Foreskin melanocyte (primary cell): ENCODE measurements at places on chromosomes 5 and 9.

GRCh38 chr9:34190996-34191892 lies 12.4 kb downstream of the UBAP1 start:
- peak; percentile 52 for DNase-seq

GRCh38 chr9:15843931-15844330 lies 291.1 kb downstream of the CCDC171 start:
- no peak for DNase-seq

DNA sequence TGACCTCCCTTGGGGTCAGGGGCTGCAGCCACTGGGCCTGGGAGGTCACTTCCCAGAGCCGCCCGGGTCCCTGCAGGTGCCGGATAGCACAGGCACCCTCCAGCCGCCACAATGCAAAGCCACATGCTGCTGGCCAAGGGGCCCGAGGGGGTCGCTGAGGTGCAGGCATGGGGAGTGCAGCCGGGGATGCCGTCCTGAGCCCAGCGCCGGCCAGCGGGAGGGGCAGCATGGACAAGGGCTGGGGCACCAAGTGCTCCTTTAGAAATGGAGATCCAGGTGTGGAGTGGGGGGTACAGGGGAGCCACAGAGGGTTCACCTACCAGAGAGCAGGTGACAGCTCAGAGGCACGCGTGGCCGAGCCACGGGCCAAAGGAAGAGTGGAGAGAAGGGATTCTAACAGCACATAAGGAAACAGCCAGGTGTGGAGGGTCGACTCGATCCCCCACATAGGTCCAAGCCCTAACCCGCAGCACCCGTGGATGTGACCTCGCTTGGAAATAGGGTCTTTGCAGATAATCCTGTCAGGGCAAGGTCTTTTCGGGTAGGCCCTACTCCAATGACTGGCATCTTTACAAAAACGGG lies 24.7 kb downstream of the ZDHHC11B start:
- no peak for DNase-seq

DNA sequence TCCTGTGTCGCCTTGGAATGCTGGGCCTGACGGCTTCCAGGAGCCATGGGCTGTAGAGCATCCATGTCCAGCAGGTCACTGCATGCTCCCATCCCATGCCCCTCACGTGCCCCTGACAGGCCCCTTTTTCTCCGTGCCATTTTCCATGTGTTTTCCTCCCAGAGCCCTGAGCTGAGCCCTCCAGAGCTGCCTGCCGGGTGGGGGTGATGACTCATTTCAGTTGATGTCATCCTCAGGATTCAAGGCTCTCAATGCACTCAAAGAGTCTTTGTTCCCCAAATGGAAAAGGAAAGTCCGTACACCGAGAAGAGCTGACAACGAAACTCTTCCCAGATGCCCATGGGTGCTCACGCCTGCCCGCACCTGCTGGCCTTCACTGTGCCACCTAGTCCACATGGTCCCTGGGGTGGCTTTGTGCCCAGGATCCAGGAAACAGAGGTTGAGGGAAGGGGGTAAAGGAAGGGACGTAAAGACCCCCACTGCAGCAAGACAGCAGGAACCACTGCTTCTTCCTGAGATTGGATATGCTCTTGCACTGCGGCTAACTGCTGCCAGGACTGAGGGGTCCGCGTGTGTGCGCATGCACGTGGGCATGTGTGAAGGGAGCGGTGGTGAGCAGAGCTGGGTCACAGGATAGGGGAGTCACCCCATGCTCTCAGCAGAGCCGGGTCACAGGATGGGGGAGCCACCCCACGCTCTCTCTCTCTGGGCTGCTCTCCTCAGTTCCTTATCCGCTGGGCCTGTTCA lies 27.6 kb downstream of the COL15A1 start:
- DNase-seq: peak; percentile 95

DNA sequence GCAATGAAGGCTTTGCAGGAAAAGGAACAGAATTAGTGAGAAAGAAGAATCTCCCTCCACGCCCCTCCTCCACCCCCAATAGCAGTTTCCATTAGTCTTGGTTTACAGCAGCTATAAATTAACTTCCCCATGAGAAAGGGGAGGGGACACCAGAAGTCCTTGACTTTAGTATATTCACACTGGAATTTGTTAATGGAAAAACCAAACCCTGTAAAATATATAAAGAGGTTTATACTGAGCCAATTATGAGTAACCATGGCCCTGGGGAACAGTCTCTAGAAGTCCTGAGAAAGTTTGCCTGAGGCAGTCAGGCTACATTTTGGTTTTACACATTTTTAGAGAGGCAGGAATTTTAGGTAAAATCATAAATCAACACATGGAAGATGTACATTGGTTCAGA lies 88.5 kb downstream of the ALDH1A1 start:
- DNase-seq: no peak

- no peak for DNase-seq
These were observed 718.2 kb downstream of the SEMA5A start for GRCh38 chr5:8827696-8828095.

GRCh38 chr5:136311999-136312398 lies 53.3 kb downstream of the TRPC7 start:
- no peak for DNase-seq

- peak; percentile 1 for DNase-seq
These were observed 238.2 kb downstream of the TLE4 start for GRCh38 chr9:79809931-79810330.

- no peak for DNase-seq
These were observed at the start of gene CKMT2 for GRCh38 chr5:81233080-81233634. CKMT2 (plus strand) TSS chr5:81233322; CDS start chr5:81251133, 17,811 bp downstream.

GRCh38 chr9:77158772-77159513 lies 18.4 kb upstream of the VPS13A start:
- DNase-seq: no peak

- DNase-seq: no peak
These were observed 4.4 kb upstream of the NFIB start for GRCh38 chr9:14318361-14318760.

GRCh38 chr5:99060306-99061261 lies 131.8 kb upstream of the CHD1 start:
- DNase-seq: peak; percentile 59

GRCh38 chr5:95075111-95075510 lies 209.8 kb downstream of the MCTP1 start:
- DNase-seq: no peak

GRCh38 chr9:5013374-5013773 lies 28.3 kb downstream of the JAK2 start:
- no peak for DNase-seq

- DNase-seq: no peak
These were observed 7.7 kb downstream of the MAPK9 start for GRCh38 chr5:180284149-180284548.

DNA sequence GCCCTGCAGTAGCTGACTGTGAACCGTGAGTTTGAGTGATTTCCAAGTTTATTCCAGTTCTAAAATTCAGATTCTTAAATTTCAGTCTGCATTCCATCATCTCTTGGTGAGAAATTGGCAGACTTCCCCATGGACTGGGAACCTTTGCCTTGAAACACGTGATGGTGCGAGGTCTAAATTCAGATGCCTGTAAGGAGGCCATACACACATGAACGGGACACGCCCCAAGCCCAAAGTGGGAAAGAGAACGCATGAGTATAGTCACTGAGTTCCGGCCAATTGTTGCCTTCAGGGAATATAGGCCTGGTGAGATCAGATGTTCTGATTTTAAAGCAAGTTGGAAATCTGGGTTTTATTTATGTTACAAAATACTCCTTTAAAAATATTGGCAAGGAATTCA lies 1084.4 kb upstream of the WWC1 start:
- DNase-seq: no peak

- DNase-seq: peak; percentile 65
These were observed 245.9 kb downstream of the SAXO1 start for GRCh38 chr9:18786911-18787650.

GRCh38 chr5:139446956-139447779 lies 7.8 kb upstream of the DNAJC18 start:
- DNase-seq: no peak

DNA sequence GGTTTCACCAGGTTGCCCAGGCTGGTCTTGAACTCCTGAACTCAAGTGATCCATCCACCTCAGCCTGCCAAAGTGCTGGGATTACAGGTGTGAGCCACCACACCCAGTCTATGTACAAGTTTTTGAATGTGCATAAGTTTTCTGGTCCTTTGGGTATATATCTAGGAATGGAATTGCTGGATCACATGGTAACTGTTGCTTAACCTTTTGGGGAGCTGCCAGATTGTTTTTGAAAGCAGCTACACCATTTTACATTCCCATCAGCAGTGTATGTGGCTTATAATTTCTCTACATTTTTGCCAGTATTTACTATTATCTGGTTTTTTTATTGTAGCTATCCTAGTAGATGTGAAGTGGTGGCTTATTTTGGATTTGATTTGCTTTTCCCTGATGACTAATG lies 8.9 kb upstream of the LNPEP start:
- DNase-seq: no peak
